Right renal pelvis (tissue), 4 donors: ENCODE measurements at places on chromosomes 16 and 17.

GRCh38 chr16:4200781-4201137 is 41.1 kb downstream of the SRL start:
- DNase-seq = no peak

GRCh38 chr17:21292867-21293830 is 8.6 kb downstream of the MAP2K3 start:
- no peak for DNase-seq

DNA sequence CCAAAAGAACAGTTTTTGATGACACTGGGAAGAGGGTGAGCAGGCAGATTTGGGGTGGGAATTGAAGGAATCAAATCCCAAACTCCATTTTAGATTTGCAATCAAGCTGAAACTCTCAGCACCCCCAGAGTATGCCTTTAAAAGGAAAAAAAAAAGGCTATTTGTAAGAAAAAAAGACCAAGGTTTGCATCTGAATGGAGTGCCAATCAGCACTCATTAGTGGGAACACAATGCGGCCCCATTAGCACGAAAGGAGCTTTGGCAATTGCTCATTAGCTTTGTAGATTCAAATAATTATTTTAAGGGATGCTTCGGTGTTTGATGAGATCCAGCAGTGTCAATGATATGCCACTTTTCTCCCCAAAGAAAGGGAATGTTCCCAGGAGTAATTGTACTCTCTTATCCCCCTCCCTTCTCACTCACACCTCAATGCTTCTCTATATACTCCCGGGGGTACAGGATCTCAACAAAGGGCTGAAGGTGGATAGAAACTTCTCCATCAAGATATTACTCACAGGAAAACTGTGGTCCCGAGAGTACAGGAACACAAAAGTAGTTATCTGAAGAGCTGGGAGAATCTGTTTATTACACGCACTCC is 32.2 kb downstream of the CHP2 start:
- DNase-seq = no peak

GRCh38 chr17:30780343-30780742 is 44.1 kb downstream of the CRLF3 start:
- DNase-seq = no peak

GRCh38 chr17:76720941-76721340 is 5.5 kb downstream of the JMJD6 start:
- no peak for DNase-seq

GRCh38 chr16:1677942-1678499 is at the start of gene JPT2:
Gene JPT2, plus strand, starts transcription at chr16:1678279. Its CDS starts 34 bp downstream, at chr16:1678313.
- peak; percentile 91 for DNase-seq
